ENCODE measurements at places on chromosomes 6 and 20.

DNA sequence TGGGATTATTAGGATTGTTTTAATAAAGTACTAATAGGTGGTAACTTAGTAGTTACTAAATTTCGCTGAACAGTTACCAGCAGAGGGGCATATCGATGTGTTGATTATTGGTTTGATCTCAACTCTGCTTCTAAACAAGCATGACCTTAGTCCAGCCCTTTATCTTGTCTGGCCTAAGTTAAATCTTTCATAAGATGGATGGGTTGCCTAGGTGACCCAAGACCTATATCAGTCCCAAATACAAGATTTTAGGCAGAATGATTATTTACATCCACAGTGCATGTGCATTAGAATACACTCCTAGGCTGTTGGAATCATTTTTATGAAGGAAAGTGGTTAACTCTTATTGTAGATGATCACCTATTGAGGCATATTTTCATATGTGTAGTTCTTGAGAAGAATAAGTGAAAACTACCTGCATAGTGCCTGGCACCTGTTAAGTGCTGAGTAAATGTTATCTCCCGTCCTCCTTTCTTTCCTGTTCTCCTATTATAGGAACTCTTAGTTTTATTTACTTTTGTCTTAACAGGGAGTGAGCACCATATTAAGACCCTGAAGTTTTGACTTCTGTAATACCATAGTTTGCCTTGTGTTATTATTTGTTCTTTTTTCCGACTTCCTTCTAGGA lies 1.1 kb downstream of the HSF2 start:
- H3K36me3 ChIP-seq, result no peaks in the 10 kb centered on the region
- H3K4me1 ChIP-seq, result peaks cover 48% of the 10 kb centered on the region
- H3K27me3 ChIP-seq, result no peaks in the 10 kb centered on the region
- peak overlapping the region; percentile 86 for H3K27ac ChIP-seq
- peak overlapping the region; percentile 98 for H3K4me3 ChIP-seq

- H3K27me3 ChIP-seq, result no peaks in the 10 kb centered on the region
- DNase-seq, result no peak
- no peak overlapping the region for H3K4me3 ChIP-seq
- no peak overlapping the region for H3K27ac ChIP-seq
- H3K4me1 ChIP-seq, result peaks cover 10% of the 10 kb centered on the region
These were observed 4.7 kb upstream of the ADGRF5 start for GRCh38 chr6:46926481-46926880.

GRCh38 chr6:130922922-130923321 lies 95.7 kb downstream of the SMLR1 start:
- H3K27ac ChIP-seq, result no peak overlapping the region
- H3K4me1 ChIP-seq, result no peaks in the 10 kb centered on the region
- no peak overlapping the region for H3K4me3 ChIP-seq
- no peaks in the 10 kb centered on the region for H3K36me3 ChIP-seq
- DNase-seq, result no peak

- no peaks in the 10 kb centered on the region for H3K4me1 ChIP-seq
- H3K27me3 ChIP-seq, result no peaks in the 10 kb centered on the region
- no peaks in the 10 kb centered on the region for H3K36me3 ChIP-seq
- no peak for DNase-seq
- H3K27ac ChIP-seq, result no peak overlapping the region
- H3K4me3 ChIP-seq, result no peak overlapping the region
These were observed 355.2 kb upstream of the ARID1B start for GRCh38 chr6:156421933-156422332.

DNA sequence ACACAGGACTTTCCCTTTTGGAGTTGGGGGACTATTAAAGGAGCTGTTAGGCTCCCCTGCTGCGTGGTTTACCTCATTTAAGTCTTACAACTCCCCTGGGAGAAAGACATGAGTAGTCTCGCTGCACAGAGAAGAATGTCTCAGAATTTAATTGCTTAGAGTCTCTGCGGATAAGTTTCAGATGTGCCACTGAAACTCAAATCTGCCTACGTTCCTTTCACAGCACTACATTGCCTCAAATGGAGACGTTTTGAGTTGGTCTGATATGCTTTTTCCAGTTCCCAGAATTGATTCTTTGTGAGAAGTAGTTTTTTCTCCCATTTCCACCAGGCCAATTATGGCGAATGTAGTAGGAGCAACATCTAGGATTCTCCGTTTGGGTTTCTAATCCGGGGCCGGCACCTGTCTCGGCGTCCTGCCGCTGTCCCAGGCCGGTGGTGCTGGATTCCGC lies 532 bp upstream of the SLC35F1 start:
- no peaks in the 10 kb centered on the region for H3K4me1 ChIP-seq
- H3K4me3 ChIP-seq, result peak overlapping the region; percentile 76
- peaks cover 18% of the 10 kb centered on the region for H3K27me3 ChIP-seq
- DNase-seq, result peak; percentile 15
- no peak overlapping the region for H3K27ac ChIP-seq
- H3K36me3 ChIP-seq, result no peaks in the 10 kb centered on the region

Data from heart left ventricle (tissue), 16 donors.